Left cardiac atrium (tissue), 4 donors: ENCODE measurements at places on chromosomes 12 and 14. TPM values are rescaled to one million over a fixed set of nuclear protein-coding genes. Genes with fewer than 3 reads are reported as not detected.
A peak's percentile ranks its signal among the peaks of the same experiment; 100 is the strongest.

The RPGRIP1 gene
- total RNA-seq = 0.26 TPM

The PRB2 gene
- total RNA-seq = not detected

The POTEM gene
- not detected for total RNA-seq

The ARHGAP9 gene
- total RNA-seq = 15.2 TPM

The YEATS4 gene
- 7.2 TPM for total RNA-seq

The TEX52 gene
- total RNA-seq = not detected

The ADCK1 gene
- 8.4 TPM for total RNA-seq

The IAPP gene
- not detected for total RNA-seq

The SUOX gene
- total RNA-seq = 29.8 TPM

The PLCZ1 gene
- not detected for total RNA-seq

The SAMD15 gene
- 0.52 TPM for total RNA-seq

The NEUROD4 gene
- not detected for total RNA-seq

The PLEK2 gene
- total RNA-seq = 0.76 TPM

The SMOC1 gene
- 5.4 TPM for total RNA-seq

The SOAT2 gene
- total RNA-seq = not detected

The ITGB7 gene
- 2.1 TPM for total RNA-seq

The OR6C68 gene
- total RNA-seq = not detected

The PDE3A gene
- 66.8 TPM for total RNA-seq

- DNase-seq = no peak
Measured at GRCh38 chr12:68162374-68162773, 2.8 kb upstream of the IFNG start.

- no peak for DNase-seq
Measured at GRCh38 chr14:102424520-102424919, 61.8 kb downstream of the TECPR2 start.

- DNase-seq = no peak
Measured at GRCh38 chr12:77153706-77154105, 88.3 kb upstream of the E2F7 start.

- DNase-seq = no peak
Measured at GRCh38 chr14:87952307-87953094, 40.5 kb downstream of the GALC start.

- DNase-seq = peak; percentile 58
Measured at GRCh38 chr12:104551313-104551931, 94.7 kb downstream of the CHST11 start.

DNA sequence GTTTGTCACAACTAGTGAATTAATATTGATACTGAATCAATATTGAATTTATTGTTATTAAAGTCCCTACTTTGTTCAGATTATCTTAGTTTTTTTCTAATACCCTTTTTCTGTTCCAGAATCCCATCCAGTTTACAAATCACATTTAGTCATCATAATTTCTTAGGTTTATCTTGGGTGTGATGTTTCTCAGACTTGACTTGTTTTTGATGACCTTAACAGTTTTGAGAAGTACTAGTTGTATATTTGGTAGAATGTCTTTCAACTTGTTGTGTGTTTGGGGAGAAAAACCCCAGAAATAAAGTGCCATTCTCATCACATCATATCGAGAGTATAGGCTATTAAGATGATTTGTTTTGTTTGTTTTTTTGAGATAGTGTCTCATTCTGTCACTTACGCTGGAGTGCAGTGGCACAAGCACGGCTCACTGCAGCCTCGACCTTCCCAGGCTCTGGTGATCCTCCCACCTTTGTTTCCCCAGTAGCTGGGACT, 19.5 kb downstream of the MRPS35 start:
- no peak for DNase-seq

DNA sequence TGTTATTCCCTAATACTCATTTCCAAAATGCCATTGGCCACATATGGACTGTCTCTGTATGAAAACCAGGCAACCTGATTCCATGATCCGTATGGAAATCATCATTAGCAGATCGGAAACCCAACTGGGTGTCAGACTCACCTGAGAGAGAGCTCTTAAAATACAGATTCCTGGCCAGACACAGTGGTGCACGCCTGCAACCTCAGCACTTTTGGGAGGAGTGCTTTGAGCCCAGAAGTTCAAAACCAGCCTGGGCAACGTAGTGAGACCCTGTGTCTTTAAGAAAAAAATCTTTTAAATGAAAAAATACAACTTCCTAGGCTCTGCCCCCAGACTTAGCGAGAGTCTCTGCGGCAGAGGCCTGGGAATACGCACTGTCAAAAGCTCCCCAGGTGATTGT, 37.4 kb downstream of the PLXNC1 start:
- DNase-seq = no peak

DNA sequence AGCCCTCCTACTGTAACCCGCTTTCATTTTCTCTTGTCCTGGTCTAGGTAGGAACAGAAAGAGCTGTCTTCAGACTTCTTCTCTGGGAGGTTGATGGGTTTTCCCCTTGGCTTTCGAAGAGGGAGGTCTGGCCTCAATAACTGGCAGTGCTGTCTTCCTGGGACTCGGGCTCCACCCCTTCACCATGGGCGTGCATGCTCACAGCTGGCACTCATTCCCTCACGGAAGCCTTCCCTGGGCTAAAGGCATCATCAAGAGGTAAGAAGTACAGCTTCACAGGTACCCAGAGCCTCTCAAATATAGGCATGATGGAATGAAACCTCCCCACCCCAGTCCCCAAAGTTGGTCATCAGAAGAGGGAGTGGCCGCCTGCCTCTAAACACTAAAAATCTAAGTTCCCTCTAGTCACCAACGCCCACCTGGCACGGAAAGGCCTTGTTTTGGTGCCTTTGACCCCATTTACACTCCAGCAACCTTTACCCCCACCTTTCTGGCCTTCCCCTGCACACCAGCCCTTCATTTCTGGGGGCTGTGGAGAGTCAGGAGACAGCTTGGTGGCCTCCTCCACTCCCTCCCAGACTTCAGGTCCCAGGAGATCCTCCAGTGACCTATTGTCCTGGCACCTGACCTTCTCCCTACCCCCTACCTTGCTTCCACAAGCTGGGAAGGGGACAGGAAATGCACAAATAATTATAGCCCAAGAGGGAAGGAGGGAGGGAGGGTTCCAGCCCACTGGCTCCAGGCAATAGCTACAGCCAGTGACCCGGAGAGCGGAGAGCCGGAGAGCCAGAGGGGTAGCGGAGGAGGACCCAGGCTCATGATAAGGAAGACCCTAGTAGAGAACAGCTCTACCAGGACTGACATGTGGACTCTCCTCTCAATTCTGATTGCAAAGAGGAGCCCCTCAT, 2.8 kb downstream of the RAPGEF3 start:
- DNase-seq = no peak

GRCh38 chr12:22545255-22545654, 913 bp upstream of the C2CD5 start:
- no peak for DNase-seq

GRCh38 chr12:6941782-6942181, 1.8 kb upstream of the RNU7-1 start:
- peak; percentile 29 for DNase-seq

GRCh38 chr12:127881371-127882140, 385.4 kb upstream of the TMEM132C start:
- no peak for DNase-seq

- DNase-seq = peak; percentile 85
Measured at GRCh38 chr14:88792473-88793258, at the start of gene EML5. Gene EML5 (minus strand): TSS chr14:88792953. CDS start chr14:88792503, 450 bp downstream.

- DNase-seq = no peak
Measured at GRCh38 chr14:22375321-22375930, 213.6 kb downstream of the DAD1 start.

DNA sequence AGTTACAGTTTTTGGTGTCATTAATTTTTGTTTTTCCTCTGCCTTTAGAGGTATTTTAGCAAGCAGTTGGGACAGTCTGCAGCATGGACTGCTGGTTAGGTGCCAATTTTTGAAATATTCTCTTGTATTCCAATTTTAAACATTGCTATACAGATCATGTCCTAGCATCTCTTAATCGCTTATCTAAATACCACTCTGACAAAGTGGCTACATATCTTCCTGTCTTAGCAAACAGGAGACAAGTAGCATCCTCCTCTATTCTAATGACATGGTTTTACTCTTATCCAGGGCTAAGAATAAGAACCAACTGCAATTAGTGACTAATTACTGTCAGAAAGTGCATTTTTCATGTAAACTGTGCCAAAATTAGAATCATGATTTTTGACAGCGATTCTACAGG, 117.8 kb upstream of the ATP2B1 start:
- DNase-seq = no peak

DNA sequence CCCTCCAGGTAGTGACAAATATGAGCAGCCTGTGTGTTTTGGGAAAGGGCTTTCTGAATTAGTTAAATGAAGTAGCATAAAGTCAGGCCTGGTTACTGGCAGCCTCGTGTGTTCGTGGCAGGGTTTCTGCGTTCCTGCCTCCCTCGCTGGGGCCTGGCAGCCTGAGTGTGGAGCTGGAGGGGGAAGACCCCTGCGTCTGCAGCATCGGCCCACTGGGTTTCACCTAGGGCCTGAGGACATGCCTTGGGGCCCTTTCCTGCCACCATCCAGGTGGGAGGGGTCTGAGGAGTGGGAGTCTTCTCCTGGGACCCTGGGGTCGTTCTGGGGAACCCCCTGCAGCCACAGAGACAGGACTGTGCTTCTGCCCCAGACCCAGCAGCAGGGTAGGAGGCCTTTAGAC, 20.4 kb upstream of the AMN start:
- DNase-seq = no peak

DNA sequence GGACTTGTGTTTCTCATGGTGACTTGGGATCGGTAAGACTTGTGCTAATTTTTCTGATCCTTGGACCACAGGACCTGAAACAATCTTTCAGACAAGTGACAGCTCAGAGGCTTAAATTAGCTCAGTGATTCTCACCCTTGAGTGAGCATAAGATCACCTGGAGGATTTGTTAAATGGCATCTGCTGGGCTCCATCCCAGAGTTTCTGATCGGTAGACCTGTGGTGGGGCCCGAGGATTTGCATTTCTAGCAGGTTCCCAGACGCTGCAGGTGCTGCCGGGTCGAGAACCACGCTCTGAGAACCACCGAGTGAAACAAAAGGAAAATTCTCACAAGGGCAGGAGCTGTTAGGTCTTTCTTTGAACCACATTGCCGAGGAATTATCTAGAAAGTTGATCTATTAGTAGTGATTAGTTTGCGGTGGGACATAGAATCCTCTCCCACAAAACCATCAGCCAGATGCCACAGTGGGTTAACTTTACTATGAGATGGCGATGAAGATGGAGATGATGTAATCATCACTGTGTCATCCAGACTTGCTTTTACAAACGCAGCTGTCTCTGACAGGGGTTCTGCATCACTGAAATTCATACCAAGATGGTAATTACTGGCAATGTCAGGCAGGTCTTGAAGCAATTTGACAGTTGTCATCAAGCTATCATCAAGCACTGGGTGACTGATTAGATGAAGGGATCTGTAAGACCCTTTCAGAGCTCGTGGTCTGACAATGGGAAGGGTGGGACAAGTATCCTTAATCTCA, 184.0 kb downstream of the AACS start:
- no peak for DNase-seq

- no peak for DNase-seq
Measured at GRCh38 chr12:111006621-111007020, 86.2 kb upstream of the MYL2 start.

GRCh38 chr12:8532045-8532444, 8.7 kb downstream of the CLEC4E start:
- no peak for DNase-seq

GRCh38 chr12:45357539-45358417, 141.9 kb downstream of the ANO6 start:
- peak; percentile 31 for DNase-seq

- DNase-seq = peak; percentile 76
Measured at GRCh38 chr12:108312693-108313189, 26.4 kb downstream of the CMKLR1 start.
